NCI-H1105 treated with DMSO at 0.1 percent for 48 hours (cell line): ENCODE measurements at places on chromosomes 2 and 18.

DNA sequence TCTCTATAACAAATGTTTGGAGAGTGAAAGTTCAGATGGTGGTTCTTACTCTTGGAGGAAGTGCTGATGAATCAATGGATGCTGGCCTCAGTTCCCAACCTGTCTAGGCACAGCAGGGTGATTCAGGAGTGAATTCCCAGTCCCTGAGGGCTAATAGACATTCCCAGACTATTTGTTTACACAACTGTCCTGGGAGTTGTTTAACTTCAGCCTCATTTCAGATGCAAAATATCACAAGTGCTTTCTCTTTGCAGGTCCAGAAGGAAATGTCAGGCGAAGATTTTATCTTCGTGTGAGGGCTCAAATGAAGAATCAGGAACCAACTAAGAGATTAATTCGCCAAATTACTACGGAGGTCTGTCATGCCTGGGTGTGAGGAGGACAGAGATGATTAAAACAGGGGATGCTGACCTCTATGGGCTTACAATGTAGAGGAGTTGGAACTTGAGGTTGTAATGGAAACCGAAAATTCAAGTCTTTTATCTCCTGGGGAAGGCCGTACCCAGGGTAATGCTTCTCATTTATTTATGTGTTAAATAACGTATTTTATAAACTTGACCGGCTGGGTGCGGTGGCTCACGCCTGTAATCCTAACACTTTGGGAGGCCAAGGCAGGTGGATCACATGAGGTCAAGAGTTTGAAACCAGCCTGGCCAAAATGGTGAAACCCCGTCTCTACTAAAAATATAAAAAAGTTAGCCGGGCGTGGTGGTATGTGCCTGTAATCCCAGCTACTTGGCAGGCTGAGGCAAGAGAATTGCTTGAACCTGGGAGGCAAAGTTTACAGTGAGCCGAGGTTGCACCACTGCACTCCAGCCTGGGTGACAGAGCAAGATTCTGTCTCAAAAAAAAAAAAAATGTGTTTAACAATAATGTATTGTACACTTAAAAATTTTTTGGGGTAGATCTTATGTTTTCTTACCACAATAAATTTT, 38.7 kb upstream of the SLC1A4 start:
- DNase-seq = no peak

DNA sequence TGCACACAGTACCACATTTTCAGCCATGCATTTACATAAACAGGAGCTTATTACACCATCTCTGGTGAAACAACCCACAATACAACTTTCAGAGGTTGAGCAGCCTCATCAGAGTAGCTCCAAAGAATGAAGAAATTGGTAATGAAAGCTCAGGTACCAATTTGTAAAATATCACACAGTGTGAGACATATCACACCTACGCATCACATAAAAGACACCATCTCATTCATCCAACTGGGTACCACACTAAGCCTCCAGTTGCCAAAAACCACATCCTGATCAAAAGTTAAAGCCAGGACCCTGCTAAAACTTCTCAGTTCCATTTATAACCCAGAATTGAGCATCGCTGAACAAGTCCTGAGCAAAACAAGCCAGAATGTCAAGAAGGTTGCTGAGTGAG, 4.6 kb downstream of the TMEM163 start:
- no peak for DNase-seq

GRCh38 chr2:195871326-195871725, 197.3 kb downstream of the DNAH7 start:
- DNase-seq = no peak

DNA sequence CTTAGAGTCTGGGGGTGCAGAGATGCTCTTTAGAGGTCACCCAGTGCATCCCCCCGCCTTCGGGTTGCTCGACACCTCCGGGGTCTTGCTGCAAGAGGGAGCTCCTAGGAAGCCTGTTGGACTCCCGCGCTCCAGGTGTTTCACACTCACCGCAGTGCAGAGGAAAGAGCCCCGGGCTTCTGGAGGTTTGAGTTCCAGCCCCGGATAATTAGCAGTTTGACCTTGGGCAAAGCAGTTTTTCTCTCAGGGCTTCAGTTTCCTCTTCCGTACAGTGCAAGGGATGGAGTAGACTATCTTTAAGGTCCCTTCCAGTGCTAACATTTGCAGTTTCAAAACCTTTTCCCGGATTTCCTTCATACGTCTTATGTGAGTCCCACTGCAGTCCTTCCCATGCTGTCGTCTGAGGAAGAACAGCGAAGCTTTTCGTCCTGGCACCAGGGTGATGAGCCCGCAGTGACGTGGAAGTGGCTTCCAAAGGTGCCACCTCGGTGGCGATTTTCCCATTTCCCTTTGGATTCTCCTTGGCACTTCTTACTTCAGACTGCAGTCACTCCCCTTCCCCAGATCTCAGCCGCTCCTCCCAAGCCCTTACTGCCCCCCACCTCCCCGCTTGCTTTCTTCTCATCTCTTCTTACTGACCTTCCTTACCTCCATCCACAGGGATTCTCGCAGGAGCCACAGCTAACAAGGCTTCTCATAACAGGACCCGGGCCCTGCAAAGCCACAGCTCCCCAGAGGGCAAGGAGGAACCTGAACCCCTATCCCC, 585 bp downstream of the PNKD start:
- DNase-seq = no peak

DNA sequence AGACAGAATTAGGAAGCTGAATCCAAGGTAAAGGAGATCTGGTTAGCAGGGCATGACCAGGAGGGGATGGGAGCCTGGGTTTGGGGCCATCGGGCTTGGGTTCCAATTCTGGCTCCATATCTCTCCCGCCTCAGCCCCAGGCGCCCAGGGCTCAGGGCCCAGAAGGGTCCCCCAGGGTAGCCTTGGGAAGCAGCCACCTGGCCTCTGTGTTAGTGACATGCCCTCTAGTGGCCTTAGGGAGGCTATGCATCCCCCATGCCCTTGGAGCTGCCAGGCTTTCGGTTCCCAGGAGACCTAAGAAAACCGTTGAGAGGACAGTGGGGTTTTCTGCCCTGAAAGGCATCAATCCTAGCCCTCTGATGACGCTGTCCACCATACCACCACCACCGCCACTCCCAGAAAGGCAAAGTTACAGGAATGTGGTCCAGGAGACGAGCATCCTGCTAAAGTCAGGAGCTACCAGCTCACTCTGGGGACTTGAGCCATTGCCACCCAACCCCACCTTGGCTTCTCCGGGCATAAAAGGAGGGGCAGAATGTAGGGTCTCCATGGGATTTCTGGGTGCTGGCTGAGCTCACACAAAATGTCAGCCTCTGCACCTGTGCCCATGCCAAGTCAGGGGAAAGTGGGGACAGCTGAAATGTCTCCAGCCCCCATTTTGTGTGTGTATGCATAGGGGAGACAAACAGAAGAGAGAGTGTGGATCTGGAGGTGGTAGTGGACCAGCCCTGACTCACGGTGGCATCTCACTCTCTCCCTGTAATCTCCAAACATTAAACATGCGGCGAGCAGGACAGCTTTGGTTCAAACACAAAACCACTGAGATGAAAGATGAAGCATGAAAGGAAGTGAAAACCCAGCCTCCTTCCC, 56.5 kb downstream of the EMX1 start:
- peak; percentile 48 for DNase-seq

- DNase-seq = no peak
These were observed 105.9 kb upstream of the RMDN2 start for GRCh38 chr2:37819186-37819585.

DNA sequence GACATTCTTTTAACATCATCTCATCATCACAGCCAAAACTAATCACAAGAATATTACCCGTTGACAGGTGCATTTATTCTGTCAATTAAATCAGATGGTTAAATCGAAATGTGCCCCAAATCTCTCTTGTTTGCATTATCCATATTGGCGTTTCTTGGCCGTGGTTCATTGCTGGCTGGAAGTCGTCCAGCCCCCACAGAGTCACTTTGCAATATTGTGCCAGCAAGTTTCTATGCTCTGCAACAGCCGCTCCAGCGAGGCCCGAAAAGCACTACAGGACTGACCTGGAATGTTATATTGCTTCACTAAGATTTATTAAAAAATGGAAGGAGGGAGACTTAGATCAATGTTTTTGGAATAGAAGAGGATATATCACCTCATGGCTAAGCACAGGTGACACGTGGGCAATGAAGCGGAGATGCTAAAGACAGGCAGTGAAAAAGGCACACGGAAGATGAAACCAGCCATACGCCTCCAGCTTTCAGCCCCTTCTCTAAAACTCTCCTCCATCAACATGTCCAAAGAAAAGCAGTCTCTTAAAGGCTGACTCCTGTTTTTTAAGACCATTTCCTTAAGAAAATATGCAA, 176.8 kb upstream of the VRK2 start:
- peak; percentile 78 for DNase-seq

GRCh38 chr18:46910856-46911255, 6.5 kb downstream of the PIAS2 start:
- no peak for DNase-seq
